EL (cell line): ENCODE measurements at places on chromosomes 3 and 15.

GRCh38 chr15:31579976-31580375 is 253.3 kb downstream of the KLF13 start:
- DNase-seq: no peak

DNA sequence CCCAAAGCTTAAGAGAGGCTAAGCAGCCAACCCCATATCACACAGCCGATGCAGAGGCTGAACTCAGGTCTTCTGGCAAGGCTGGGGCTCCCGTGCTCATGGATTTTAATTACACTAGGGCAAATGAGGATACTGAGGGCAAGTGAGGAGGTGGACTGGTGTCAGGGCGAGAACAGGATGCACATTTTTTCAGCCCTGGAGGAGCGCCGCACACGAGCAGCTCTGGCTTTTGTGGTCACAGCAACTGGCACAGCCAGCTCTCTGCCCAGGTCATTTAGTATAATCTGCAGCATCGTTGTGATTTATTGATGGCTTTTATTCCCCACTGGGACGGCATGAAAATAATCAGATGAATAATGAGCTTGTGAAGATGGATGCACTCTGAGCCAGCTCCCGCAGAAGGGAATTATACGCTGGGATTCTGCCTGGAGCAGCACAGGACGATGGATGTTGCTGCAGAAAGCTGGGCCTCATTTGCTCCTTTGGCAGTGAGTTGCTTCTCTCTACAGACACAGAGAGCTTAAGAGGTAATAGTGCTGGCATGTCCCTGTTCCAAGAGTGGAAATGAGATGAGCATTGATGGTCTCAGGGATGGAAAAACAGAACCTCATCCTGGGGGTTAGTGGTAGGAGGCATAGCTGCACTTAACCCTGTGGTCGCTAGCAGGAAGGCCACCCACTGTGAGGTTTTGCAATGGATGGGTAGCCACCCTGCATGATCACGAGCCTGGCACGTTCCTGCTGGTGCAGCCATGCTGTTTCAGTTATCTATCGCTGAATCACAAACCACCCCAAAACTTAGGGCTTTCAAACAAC is 135.4 kb downstream of the UACA start:
- no peak for DNase-seq

DNA sequence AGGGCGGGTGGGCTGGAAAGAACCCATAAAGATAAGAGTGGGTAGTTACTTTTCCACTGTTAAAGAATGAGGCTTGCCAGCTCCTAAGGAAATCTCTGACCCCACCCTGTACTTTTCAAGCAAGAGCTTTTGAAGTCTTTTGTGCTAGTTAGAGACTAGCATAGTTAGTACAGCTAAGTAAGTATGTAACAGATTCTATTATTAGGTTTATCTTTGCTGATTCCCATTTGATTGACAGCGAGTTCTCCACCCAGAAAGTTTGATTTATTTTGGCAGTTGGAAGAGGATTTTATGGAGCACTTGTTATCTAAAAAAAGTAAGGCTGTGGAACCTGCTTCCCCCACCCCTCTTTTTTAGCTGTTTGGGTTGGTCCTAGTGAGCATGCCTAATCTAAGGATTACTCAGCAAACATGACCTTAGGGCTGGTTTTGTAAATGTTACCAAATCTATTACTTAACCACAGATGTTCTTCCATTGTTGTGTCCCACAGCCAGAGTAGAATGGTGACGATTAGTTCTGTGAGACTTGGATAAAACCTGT is 57.6 kb downstream of the FNDC3B start:
- peak; percentile 75 for DNase-seq

DNA sequence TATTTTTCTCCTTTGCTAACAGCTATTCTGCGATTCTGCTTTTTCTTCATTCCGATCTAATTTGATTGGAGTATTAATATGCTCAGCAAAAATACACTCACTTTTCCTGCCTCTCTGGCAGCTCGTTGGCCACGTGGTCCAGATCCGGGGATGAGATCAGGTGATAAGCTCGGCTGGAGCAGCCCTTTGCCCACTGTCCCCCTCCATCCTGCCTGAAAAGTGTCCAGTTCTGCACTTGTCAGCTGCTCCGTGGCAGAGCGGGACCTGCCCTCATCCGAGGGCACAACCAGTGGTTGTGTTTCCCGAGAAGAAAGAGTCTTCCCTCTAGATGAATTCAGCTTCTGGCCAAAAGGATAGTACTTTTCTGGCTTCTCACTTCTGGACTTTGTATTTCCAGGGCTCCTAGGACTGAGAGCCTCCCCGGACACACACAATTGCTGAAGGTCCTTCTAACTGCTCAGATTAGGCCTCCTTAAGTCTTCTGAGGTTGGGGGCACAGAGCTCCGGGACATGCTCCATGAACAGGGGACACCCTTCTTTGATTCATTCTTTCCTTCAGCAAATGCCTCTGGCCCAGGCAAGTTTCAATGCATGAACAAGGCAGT is 103.9 kb upstream of the ALDH1A3 start:
- DNase-seq: no peak

DNA sequence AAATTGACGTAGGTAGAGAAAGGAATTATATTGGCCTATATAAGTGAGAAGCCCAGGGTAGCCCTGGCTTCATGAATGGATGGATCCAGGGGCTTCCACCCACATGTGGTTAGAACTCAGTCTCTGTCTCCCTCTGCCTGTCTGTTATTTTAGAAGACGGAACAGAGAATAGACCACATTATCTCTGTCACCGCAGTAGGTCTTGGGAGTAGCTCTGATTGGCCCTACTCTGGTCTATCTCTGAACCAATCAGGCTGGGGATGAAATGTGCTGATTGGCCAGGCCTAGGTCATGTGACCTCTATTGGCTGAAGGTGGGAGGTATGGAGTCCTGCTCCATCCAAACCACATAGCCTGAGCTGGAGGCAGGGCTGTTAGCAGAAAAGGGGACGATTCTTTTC is 143.0 kb upstream of the PRR23C start:
- DNase-seq: no peak

GRCh38 chr3:19213603-19214220 is 65.4 kb downstream of the KCNH8 start:
- no peak for DNase-seq

- DNase-seq: no peak
Observed at GRCh38 chr3:114207768-114208167, 28.9 kb upstream of the DRD3 start.

GRCh38 chr15:41483115-41483514 is 10.6 kb upstream of the ITPKA start:
- DNase-seq: no peak

DNA sequence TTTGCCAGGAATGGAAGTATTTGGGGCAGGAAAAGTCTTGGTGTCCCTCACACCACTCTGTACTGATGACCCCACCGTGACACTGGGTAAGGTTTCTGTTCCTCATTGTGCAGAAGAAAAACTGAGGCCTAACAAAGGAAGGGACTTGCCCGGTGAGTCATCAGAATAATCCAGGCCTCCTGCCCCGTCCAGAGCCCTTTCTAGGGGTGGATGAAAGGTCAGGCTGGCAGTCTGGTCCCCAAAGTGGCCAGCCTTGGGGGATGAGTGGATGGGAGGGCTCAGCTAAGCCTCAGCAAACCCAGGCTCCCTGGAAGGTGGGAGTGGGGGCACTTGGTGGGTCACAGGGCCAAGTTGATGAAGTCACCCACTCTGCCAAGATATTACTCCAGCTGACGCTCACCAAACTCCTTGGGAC is 2.3 kb upstream of the DNAH1 start:
- DNase-seq: peak; percentile 39

- no peak for DNase-seq
Observed at GRCh38 chr15:54282228-54282836, 304.1 kb downstream of the UNC13C start.

DNA sequence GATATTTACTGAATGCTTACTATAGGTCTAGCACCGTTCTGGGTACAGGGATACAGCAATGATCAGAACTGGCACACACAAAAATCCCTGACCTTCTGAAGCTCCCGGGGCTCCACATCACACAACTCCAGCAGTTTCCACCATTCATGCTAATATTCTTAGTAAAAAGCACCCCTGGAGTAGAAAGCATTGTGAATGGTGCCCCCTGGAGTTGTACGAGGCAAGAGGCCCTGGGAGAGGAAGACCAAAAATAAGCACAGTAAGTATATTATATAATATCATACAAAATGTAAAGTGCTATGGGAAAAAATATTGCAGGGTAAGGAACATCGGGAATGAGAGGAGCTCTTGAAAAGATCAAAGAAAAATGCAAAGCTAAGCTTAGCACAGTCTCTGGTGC is 790 bp upstream of the SRGAP3 start:
- DNase-seq: no peak

GRCh38 chr3:30453360-30454039 is 152.9 kb upstream of the TGFBR2 start:
- DNase-seq: no peak

DNA sequence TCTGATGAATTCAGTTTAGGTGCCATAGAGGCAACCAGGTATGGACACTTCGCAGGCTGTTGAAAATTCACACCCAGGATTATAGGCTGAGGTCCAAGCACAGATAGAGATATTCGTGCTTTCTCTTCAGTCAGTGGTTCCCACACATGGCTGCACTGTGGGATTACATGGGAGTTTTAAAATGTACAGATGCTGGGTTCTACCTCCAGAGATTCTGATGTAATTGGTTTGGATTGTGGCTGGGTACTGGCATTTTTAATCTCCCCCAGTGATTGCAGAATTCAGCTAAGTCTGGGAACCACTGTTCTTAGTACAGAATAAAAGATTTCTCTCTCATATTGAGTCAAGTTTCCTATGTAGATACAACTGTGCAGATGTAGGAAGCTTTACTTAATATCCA is 91.6 kb downstream of the FOXB1 start:
- DNase-seq: peak; percentile 79

DNA sequence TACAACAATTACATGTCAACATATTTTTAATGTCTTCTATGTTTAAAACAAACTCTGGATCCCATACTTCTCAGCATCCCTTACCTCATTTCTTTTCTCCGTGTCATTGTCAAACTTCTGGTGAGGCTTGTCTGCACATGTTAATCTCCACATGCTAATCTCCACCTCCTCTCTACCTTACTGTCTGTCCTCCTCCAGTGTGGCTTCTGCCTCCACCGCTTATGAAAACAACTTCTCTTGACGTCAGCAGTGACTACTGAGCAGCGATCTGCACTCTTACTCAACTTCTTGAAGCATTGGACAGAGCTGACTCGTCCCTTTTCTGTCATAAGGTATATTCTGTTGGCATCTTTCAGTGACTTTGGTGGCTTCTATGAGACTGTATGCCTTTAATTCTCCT is 338.2 kb upstream of the THRB start:
- DNase-seq: no peak

- DNase-seq: peak; percentile 91
Observed at GRCh38 chr3:128278761-128279600, 125.7 kb downstream of the EEFSEC start.

GRCh38 chr15:57685306-57686095 is 21.0 kb upstream of the POLR2M start:
- DNase-seq: no peak

GRCh38 chr3:123723522-123724168 is 138.8 kb upstream of the HACD2 start:
- DNase-seq: peak; percentile 82

DNA sequence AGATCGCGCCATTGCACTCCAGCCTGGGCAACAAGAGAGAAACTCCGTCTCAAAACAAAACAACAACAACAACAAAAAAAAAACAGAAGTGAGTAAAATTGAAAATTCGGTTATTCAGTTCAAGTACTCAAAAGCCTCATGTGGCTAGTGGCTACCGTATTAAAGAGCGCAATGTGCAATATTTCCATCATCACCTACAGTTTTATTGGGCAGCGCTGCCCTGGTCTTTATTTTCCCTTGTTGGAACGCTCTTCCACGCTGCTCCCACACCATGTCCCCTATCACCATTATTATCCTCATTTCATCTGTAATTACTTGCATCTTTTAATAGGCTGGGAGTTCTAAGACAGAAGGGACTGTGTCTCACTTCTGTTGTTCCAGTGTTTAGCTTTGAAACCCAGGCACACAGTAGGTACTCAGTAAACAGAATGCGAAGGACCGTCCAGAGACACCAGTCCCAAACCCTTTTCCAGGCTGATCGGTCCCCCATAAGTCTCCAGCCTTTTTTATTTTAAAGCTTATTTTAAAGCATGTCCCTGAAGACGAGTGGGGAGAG is 423 bp upstream of the HACD3 start:
- DNase-seq: no peak

DNA sequence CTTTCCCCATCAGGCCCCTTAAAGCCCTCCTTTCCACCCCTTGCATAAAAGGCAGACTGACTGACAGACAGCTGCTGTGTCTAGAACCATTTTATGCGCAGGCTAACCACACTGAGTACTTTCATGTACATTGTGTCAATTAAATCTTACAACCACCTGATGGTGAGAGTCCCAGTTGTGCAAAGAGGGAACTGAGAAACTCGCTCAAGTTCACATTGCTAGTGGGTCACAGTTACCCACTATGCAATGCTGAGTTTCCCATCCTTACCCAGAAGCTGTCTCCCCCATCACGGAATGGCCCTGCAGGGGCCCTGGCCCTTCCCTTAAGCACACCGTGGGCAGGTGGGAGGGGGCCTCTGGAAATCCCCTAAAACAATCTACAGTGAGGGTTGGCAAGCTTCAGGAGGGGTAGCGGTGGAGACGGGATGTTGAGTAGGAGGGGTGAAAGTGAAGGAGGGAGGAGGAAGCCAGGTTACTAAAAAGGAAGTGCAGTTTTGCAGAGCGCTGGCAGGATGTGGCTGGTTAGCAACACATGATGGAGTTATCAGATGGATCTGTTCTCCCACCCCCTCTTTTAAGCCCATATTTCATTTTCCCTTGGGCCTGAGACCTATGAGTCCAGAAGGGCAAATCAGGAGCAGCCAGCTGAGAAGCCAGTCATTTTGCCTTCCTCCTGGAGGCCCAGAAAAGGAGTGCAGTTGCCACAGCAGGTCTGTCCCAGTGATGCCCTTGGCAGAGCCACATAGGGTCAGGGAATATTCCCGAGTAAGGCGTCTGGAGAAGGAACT is 30.0 kb downstream of the STARD5 start:
- DNase-seq: no peak

DNA sequence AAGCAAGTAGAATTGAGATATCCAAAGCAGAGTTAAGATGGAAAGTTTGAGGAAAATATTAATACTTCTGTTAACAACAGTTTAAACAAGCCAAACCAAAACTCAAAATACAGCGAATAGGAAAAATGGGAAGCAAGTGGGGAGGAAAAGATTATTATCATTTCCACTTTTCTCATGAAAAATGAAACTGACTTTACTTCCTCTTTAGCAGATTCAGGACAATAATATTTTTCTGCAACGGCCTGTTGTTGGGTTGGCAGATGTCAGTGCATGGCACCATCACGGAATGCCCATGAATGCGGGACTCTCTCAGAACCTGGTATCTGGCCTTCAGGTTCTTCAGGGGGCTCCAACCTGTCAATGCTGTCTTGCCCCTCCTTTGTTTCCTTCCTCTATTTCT is 11.1 kb downstream of the ANKUB1 start:
- no peak for DNase-seq
